ENCODE measurements at places on chromosomes 7 and 10.

DNA sequence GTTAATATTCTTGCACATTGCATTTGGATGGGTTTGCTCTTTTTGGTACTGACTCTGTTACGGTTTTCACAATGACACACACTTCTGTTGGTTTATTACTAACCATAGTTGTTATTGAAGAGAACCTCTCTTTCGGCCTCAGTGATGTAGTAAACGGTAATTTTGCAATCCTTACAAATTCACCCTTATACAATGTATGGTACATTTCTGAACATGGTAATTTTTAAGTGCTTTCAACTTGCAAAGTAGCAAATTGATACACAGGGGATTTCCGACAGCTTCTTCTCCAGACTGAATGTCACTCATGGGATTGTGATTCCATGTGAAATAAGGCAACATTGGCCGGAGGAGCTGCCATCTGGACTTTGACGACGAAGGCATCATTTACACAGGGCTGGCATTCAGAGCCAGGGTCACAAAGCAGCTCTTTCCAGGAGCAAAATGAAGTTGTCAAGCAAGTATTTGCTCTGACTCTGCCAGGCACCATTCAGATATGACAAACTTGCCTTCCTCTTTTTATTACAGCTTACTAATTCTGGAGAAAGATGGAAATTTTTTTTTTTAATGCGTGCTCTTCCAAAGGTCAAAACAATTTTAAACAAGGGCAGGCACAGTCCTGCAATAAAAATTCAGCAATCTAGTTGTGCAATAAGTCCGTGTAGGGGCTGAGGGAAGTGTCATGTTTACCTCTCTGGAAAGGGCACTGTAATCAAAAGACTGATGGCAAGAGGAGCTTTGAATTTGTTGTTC is 711.5 kb upstream of the C7orf33 start:
- DNase-seq: no peak

DNA sequence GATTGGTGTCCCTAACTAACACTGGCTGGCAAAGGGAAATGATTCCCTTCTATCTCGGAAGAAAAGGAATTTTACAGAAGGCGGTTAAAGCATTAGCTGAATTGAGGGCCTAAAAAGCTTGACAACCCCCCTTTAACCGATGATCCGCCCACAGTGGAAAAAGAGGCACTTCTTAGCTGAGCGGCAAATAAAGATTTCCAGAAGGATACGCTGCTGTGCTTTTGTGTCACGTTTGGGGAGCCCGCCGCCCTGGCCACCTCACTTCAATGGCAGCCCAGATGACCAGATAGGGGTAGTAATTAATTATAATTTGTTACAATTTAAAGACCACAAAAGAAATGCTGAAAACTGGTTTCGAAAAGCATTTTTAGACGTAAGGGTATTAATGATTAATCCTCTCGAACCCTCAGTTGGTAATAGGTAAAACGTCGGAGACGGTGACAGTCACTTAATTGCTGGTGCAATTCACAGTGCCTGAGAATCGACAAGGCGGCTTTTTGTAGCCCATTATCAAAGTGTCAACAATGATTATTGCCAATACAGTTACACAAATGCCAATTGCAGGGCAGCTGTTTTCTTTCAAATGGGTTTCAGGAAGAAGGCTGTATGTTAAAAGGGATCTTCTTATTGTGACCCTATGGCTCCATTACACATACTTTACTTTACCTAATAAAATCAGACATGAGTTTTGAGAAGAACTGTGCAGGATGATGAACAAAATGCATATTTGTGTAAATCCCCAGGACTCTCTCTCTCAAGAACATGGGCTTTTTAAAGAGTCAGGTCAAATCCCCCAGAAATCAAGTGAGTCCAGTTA is 154.1 kb downstream of the PIP4K2A start:
- no peak for DNase-seq

- no peak for DNase-seq
Observed at GRCh38 chr10:71854031-71854430, 3.0 kb upstream of the PSAP start.

- DNase-seq: no peak
Observed at GRCh38 chr7:30170476-30171205, 35.9 kb downstream of the MTURN start.

DNA sequence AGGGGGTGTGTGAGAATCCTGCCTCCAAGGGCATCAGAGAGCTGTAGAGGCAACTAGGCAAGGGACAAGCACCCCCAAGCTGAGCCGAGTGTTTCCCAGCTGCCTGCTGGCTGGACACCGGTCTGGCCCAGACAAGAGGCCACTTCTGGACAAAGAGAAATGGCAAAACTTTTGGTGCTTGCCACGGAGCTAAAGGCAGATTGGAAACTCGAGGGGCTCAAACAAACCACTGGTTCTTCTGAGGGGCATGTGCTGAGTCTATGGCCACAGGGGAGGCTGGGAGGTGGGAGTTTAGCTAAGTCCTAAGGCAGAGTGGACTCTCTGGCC is 66.5 kb upstream of the INPP5A start:
- DNase-seq: no peak

DNA sequence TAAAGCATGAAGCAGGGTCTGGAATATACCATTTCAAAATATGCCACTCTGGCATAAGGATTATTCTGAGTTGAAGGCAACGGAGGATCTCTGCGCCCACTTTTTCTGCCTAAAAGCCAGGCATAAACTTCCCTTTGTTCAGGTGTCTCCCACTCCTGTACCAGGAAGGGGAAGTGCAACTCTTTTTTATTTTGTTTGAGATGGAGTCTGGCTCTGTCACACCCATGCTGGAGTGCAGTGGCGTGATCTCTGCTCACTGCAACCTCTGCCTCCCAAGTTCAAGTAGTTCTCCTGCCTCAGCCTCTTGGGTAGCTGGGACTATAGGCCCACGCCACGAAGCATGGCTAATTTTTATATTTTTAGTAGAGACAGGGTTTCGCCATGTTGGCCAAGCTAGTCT is 18.2 kb downstream of the SVIL start:
- DNase-seq: no peak

GRCh38 chr10:7937315-7937945 is 117.1 kb upstream of the GATA3 start:
- no peak for DNase-seq

DNA sequence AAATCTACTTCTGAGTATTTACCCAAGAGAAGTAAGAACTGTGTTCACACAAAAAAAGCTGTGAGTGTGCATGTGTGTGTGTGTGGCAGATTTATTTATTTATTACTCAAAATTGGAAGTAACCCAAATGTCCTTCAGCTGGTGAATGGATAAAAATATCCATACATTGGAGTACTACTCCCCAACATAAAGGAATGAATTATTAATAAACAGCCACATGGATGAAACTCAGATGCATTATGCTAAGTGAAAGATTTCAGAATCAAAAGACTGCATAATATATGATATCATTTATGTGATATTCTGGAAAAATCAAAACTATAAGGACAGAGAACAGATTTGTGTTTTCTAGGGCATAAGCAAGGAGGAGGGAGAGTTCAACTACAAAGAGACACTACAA is 47.1 kb upstream of the DNAH11 start:
- no peak for DNase-seq
